ENCODE measurements at places on chromosomes 3 and 15. TPM values are rescaled to one million over a fixed set of nuclear protein-coding genes. Genes with fewer than 3 reads are reported as not detected.

The GOLGA8T gene
- 0.53 TPM for total RNA-seq

The GPR87 gene
- total RNA-seq: 0.18 TPM

The EPHB3 gene
- total RNA-seq: 1.0 TPM

The SLC15A2 gene
- 2.3 TPM for total RNA-seq

The TERC gene
- total RNA-seq: 14.1 TPM

- no peak overlapping the region for H3K27ac ChIP-seq
- H3K27me3 ChIP-seq: no peaks in the 10 kb centered on the region
- H3K4me1 ChIP-seq: no peaks in the 10 kb centered on the region
- peaks cover 20% of the 10 kb centered on the region for H3K36me3 ChIP-seq
- no peak for DNase-seq
These were observed 15.2 kb upstream of the ANPEP start for GRCh38 chr15:89829616-89830440.

DNA sequence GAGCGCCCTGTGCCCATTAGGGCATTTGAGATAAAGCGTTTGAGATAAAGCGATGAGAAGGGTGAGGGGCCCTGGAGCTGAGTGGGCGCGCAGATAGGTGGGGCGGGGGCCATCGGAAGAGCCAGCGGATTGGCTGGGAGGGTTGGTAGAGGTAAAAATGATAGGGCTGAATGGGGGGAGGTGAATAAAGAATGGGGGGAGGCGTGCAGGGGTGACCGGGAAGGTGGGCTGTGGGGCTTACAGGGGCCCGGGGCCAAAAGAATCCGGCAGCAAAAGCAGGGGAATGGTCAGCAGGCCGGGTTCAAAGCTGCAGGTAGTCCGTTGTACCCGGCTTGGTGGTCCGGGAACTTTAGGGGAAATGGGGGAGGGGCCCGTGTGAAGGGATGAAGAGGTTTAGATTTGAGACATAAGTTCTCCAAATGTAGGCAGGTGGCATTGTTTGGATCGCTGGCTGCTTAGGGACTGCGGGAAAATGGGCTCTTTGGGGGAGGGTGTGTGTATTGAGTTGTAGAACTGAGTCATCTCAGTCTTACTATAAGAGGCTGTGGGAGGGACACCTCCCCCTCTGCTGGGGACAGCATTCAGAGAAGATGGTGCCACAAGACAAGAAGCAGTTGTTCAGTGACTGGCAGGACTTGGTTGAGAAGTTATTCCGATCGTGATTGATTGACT lies 610 bp downstream of the ARID3B start:
- H3K27me3 ChIP-seq: no peaks in the 10 kb centered on the region
- DNase-seq: peak; percentile 46
- H3K36me3 ChIP-seq: peaks cover 20% of the 10 kb centered on the region

GRCh38 chr3:19149368-19149767 lies 1.1 kb downstream of the KCNH8 start:
- peak; percentile 56 for DNase-seq
- H3K36me3 ChIP-seq: no peaks in the 10 kb centered on the region
- peak overlapping the region; percentile 91 for H3K4me3 ChIP-seq
- no peaks in the 10 kb centered on the region for H3K27me3 ChIP-seq
- peaks cover 4% of the 10 kb centered on the region for H3K4me1 ChIP-seq
- no peak overlapping the region for H3K27ac ChIP-seq

DNA sequence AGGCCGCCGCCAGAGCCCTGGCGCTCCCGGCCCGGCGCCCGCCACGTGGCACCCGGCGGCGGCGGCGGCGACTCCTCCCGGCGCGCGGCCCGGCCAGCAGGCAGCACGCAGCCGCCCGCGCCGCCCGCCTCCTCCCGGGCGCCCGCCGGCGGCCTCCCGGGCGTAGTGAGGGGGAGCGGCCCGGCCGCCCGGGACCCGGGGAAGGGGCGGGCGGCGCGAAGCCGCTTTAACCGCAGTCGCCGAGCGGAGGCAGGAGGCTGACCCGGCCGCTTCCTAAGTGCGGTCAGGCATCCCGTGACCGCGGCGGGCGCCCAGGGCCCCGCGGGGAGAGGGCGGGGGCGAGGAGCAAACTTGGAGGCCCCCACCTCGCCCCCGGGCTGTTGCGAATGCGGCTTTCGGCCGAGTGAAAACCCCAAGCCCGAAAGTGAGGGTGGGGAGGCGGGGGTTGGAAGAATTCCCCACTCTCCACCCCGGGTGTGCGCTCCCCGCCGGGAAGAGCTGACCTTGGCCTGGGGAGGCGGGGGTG lies 1.7 kb upstream of the HES1 start:
- peak overlapping the region; percentile 31 for H3K4me3 ChIP-seq
- H3K27me3 ChIP-seq: no peaks in the 10 kb centered on the region
- peaks cover 32% of the 10 kb centered on the region for H3K4me1 ChIP-seq
- H3K36me3 ChIP-seq: peaks cover 16% of the 10 kb centered on the region
- no peak for DNase-seq
- H3K27ac ChIP-seq: no peak overlapping the region

All from H9 (cell line).